Right atrium auricular region (tissue), 2 donors: ENCODE measurements at places on chromosomes 16 and 17.

DNA sequence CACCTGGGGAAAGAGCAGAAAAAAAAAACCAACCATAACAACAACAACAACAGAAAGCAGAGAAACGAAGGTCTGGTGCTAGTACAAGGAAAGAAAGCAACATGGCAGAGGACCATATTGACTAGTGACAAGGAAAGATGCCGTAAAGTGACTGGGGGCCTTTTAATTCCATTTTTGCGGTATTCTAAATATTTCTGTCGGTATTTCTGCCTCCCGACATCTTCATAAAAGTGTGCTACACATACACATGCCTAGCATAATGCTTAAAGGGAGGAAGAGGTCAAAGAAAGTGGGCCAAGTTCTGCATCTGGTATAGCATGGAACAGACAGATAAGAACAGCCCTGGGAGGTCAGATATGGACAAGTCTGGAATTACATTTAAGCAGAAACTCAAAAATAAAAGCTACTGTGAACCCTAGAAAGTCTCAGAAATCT, 19.5 kb upstream of the RNF43 start:
- DNase-seq = no peak

DNA sequence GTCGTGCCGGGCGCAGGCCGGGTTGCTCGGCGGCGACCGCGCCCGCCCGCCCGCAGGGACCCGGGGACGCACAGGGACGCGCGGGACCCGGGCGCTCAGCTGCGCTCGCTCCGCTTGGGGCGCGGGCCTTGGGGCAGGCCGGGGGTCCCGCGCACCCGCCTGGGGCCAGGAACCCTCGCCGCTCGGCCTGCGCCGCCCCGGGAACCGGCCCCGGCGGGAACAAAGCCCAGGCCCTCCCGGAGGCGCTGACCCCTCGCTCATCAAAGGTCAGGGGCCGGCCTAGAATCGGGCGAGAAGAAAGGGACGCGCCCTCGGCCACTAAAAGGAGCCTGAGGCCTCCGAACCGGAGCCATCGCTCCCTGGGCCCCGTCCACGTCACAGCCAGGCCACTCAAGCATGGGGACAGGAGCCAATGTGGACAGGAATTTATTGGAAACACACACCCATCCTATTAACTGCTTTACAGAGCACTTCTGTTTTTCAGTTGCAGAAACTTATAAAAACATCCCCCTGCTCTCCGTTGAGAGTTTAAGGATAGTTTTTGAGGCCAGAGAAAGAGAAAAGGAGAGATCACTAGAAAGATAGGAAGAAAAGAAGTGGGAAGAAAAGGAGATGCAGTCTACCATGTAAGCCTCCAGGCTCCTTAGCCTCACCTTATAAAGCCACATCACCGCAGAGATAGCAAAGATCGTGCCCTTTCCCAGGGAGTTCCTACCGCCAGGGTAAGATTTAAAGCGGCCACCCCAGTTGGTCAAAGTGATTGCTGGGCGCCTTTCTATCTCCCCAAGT, 558 bp upstream of the ZFHX3 start:
- no peak for DNase-seq

- no peak for DNase-seq
Observed at GRCh38 chr17:1492249-1493206, at the start of gene MYO1C. Gene MYO1C (minus strand): TSS chr17:1492686. CDS start chr17:1492487, 199 bp downstream.

DNA sequence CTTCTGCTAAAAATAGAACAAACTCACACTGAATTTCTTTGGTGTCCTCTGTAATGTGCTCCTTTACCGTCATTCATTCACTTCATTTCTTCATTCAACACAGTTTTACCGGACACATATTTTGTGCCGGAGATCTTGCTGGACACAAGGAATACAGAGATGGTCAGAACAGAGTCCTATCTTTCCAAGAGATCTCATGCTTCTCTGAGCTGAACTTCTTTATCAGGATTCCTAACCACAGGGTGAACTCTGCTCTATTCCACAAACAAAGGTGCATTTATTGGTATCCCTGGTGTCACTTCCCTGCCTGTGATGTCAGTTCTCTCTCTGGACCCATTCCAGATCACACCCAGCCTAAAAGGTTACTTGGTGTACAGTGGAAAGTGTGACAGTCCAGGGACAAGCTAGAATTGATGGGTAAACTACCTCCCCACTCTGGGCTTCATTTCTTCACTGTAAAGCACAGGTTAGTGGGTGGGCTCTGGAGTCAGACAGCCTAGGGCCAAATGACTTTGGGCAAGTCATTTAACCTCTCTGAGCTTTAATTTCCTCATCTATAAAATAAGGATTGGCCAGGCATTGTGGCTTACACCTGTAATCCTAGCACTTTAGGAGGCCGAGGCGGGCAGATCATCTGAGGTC, 4.2 kb downstream of the IFI35 start:
- DNase-seq = no peak

- DNase-seq = no peak
Observed at GRCh38 chr17:39648616-39649366, 11.8 kb downstream of the STARD3 start.

DNA sequence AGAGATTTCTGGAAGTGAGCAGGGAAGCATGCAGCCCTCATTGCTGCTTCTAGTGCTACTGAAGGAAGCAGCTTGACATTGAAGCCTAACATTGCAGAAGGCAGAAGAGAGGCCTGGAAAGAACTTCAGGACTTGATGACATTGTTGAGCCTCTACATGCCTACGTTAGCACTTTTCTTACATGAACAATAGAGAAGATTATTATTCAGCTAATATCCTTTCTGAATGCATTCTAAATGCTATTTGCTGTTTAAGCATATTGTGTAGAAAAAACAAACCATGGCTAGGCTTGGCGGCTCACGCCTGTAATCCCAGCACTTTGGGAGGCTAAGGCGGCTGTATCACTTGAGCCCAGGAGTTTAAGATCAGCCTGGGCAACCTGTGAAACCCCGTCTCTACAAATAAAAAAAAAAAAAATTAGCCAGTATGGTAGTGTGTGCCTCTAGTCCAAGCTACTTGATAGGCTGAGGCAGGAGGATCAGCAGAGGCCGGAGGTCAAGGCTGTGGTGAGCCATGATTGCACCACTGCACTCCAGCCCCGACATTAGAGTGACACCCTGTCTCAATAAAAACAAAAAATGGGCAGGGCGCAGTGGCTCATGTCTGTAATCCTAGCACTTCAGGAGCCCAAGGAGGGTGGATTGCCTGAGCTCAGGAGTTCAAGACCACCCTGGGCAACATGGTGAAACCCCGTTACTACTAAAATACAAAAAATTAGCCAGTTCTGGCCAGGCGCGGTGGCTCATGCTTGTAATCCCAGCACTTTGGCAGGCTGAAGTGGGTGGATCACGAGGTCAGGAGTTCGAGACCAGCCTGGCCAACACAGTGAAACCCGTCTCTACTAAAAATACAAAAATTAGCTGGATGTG, 2.2 kb upstream of the AURKB start:
- DNase-seq = no peak

- DNase-seq = no peak
Observed at GRCh38 chr16:31458073-31458843, 1.0 kb upstream of the ARMC5 start.

DNA sequence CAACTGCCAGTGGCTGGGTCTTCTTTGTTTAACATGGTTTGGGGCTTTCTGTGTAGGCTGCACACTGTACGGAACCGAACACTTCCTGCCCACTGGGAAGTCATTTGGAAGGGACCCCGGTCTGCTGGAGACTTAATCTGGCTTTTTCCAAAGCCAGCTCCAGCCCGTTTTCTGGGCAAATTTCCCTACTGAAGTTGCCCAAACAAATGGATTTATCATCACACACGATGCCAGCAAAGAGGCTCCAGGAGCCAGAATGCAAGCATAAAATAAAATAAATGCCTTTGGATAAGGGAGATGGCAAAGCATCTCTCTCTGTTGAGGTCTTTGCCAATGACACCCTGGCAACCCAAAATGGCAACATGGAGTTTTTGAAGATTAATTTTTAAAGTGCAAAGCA, 259.9 kb upstream of the IRX3 start:
- no peak for DNase-seq

DNA sequence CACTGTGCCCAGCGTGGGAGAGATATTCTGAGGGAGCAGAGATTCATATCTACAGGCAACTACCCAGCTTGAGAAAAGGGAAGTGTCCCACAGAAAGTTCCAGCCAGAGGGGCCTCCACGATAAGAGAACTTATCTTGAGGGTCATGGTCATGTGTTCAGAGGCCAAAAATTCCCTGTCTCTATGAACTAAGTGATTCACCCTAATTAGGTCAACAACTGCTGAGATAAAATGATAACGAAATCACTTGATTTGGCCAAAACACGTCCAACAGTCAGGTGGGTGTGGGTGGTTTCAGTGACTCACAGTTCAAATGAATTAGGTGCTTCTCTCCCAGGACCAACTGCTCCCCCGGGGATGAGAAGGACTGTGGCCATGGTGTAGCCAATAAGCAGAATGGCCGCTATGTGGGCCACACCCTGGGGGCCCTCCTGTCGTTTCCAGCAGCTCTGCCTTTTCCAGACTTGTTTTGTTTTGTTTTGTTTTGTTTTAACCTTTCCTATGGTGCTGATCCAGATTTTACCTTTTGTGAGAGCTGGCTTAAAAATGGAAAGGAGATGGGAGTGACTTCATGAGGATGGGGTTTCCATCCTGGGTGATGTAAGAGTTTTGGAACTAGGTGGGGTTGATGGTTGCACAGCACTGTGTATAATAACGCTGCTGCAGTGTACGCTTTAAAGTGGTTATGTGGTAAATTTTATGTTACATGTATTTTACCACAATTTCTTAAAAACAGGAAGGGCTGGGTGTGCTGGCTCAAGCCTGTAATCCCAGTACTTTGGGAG, 8.7 kb downstream of the DNAI2 start:
- DNase-seq = no peak

DNA sequence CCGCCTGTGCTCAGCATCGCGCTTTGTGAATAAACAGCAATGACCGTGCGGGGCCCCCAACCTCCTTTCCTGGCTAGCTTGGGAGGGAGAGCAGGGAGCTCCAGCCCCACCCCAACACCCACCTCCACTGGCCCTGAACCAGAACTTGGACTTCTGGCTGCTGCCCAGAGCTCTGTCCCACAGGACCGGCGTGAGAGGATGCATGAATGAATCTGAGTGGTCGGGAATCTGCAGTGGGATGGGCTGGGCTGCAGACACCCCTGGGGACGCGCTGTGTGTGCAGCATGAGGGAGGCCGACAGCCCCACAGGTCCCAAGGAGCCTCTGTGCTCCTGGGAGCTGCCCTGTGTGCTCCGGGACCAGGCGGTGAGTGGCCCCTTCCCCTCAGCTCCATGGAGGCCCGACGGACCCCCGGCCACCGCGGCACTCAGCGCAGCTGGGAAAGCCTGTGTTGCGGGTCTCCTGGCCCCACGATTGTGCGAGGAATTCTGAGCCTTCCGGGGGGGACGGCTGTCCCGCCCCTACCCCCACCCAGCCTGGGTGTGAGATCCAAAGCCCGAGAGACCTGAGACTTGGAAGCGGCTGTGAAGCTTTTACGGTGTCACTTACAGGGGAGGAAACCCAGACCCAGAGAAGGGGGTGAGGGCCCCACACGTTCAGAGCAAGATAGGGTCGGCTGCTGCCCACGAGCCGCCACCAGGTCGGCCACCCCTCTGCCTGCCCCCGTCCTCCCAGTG, 5.4 kb downstream of the PIEZO1 start:
- no peak for DNase-seq

DNA sequence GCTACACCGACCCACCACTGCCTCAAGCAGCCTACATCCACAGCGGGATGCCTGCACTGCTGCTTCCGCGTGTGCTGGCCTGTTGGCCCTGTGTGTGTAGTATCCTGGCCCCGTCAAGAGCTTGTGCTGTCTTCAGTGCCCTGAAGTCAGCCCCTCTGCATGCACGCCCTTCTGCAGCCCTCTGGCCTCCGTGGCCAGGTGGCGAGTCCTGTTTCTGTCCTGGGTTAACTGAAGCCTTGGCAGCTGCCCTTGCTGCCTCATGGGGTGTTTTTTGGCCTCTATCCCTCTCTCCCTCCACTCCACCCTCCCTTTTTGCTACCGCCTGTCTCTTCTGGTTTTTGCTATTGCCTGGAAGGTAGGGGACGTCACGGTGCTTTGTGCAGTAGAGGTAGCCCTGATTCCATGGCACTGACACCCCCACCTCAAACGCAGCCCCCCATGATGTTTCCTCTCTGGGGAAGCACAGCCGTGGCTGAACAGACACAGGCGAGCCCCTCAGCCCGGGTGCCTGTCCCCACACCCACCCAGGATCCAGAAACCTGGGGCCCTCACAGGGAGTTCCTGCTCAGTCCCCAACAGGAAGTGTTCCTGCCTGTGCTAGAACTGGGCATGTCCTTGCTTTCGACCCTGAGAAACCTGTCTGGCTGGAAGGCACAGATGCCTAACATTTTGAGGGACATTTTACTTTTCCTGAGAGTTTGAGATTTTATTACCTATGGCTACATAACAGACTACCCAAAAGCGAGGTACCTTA, 18.8 kb upstream of the AMZ2 start:
- DNase-seq = no peak

DNA sequence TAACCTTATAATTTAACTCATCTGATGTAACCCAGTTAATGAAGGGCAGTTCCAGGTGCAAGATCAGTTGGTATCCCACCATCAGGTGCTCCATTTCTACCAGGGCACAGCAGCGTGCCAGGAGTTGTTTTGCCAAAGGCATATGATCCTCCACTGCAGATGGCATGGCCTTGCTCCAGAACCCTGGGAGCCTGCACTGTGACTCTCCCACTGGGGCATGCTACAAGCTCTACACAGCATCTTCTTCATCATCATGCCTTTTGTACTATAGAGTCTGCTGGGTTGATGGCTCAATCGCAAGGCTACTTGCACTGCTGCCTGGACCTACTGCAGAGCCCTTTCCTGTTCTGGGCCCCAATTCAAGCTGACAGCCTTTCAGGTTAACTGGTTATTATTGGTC, 11.3 kb upstream of the MAPT start:
- no peak for DNase-seq
